Stimulated activated CD4-positive, alpha-beta T cell treated with anti-CD3 and anti-CD28 coated beads, Interleukin-12 subunit alpha, Interleukin-12 subunit beta, amount 100 ng/mL, for 24 hours (primary cell): ENCODE measurements at places on chromosomes 11 and 22.

- DNase-seq = peak; percentile 47
Observed at GRCh38 chr11:128471138-128471661, 116.2 kb downstream of the ETS1 start.

DNA sequence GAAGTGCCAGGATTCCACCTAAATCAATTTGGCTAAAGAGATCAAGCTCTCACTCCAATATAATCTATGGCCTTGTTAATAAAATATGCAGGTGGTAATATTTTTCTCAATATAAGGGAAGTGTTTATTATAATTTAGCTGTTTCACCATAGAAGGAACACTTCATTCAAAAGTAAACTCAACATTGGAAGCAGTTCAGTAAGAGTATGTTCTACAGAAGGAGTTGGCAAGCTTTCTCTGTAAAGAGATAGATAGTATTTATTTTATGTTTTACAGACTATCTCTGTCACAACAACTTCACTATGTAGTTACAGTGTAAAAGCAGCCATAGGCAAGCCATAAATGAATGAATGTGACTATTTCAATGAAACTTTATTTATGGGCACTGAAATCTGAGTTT is 313.6 kb upstream of the ANO3 start:
- no peak for DNase-seq

GRCh38 chr11:33542921-33543320 is 157.7 kb downstream of the C11orf91 start:
- DNase-seq = no peak

DNA sequence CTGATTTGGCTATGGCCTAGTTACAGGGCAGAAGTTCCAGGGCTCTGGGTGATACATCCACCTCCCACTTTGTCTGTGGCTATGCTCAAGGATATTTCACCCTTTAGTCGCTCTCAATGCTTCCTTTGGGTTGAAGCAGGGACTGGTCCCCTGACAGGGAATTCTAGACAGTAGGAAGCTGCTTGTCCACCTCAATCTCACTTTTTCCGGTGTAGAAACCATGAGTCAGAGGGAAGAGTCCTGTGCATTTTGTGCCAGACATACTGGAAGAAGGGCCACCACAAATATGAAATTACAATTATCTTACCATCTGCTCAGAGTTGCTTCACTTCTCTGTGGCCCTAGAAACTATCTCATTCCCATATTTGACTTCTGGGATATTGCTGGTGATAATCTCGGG is 413.7 kb upstream of the FAT3 start:
- DNase-seq = no peak

DNA sequence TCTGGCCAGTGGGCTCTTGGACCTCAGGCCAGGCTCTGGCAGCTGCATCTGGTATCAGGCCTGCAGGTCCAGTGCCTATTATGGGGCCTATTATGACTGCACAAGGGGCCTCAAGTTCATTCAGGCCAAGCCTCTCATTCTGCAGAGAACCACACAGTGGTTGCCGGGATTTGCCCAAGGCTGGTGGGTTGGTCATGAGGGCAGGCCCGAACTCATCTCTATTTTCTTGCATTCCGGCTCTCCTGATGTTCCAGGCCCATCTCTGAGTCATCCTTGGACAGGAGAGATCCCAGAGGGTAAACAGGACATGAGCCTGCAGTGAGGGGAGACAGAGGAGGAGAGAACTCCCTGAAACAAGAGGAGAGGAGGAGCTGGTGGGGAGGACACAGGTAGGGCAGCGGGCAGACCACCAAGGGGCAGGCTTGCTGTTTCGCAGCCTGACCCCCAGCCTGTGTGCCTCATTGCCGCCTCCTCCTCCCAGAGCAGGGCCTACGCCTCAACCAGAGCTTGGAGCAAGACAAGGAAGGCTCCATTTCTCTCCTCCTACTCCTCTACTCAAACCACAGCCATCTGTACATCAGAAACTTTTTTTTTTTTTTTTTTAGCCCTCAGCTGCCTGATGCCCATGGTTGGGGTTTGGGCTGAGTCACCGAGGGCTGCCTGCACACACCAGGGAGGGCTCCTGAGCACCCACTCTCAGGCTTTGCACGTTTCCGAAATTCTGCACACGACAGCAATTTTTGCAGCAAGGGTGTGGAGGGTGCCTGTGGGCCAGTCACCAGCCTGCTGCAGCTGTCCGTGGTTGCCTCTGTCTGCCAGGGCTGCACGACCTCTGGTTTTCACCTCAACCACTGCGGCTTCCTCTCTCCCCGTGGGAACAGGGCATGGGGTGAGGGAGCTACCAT is 12.7 kb upstream of the TREH start:
- peak; percentile 44 for DNase-seq

GRCh38 chr11:105070306-105070705 is 25.2 kb upstream of the CARD16 start:
- no peak for DNase-seq

DNA sequence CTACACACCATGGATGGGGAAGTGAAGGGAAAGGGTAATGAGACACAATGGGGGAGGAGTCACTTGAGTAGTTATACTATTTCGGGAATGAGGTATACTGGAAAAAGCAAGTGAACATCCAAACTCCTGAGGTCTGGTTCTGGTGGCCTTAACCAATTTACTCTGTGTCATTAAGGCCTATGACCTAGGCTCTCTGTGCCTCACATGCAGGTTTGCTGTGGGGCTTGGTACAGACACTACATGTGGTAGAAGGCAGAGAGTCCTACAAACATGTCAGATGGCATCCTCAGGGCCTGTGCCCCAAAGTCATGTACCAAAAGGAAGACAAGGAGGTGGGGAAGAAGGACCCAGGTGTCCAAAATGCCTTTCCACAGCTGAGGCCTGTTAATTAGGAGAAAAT is 98.9 kb downstream of the TRIM29 start:
- no peak for DNase-seq

- no peak for DNase-seq
Observed at GRCh38 chr11:38019072-38019775, 1421.2 kb upstream of the RAG2 start.

DNA sequence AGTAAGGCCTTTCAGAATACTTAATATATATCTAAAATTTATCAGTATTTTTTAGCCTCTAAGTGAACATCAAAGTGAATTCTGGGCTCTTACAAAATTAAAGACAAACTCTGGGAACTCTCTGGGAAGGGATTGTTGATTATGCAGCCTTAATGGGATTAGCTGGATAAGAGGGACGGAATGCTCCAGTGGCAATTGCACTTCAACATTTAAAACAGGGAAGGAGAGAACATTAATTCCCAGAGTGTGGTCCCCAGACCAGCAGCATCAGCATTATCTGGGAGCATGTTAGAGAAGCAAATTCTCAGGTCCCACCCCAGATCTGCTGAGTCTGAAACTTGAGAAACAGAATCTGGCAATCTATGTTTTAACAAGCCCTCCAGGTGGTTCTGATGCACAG is 46.5 kb downstream of the POLD3 start:
- no peak for DNase-seq

GRCh38 chr22:37775785-37776638 is 31.7 kb upstream of the GCAT start:
- no peak for DNase-seq

DNA sequence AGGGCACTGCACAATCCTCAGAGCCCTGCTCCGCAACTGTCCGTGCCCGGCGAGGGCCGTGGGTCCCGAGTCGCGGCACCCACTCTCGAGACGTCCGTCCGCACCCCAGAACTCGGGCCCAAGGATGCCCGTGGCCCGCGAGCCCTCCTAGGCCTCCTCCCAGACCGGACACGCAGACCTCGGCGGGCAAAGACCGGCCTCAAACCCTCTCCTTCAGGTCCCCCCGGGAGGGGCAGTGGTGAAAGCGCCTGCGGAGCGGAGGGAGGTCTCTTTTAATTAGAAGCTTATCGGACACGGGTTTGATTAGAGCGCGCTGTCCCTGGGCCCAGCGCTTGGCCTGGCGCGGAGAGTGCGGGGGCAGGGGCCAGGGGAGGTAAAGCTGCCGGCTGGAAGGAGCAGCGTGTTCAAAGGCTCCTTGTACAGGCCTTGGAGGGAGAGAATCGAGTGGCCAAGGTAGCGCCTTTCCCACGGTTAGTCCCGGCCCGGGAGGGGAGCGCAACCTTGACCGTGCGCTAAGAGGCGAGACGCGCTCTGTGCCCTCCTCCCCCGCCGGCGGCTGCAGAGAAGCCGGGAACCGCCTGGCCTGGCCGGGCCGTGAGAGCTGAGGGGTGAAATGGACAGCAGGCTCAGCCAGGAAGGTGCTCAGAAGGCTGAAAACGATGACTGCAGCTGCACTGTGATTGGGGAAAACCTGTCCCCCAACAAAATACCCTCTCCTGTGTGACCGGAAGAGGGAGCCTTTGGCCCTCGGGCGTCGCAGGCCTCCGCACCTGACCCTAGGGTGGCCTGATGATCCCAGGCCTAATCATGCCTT is 4.6 kb downstream of the WT1 start:
- no peak for DNase-seq

- DNase-seq = peak; percentile 47
Observed at GRCh38 chr22:36435516-36436415, 45.7 kb downstream of the TXN2 start.

GRCh38 chr22:49971232-49972162 is 10.9 kb downstream of the PIM3 start:
- peak; percentile 77 for DNase-seq

DNA sequence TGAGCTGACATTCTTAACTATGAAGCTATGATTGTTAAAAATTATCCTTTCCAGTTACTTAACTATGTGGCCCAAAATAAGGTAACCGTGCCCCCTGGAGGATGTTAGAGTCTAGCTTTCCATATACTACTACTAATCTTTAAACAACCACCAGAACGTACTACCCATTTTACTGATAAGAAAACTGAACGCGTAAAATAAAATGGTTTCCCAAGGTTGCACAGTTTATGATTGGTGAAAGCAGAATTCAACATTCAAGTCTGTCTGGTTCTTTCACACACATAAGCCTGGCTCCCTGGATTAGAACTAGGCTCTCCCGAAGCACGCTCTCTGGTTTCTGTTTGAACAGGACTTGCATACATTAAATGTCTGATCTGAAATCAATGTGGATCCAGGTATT is 437.8 kb upstream of the CCDC90B start:
- DNase-seq = no peak

DNA sequence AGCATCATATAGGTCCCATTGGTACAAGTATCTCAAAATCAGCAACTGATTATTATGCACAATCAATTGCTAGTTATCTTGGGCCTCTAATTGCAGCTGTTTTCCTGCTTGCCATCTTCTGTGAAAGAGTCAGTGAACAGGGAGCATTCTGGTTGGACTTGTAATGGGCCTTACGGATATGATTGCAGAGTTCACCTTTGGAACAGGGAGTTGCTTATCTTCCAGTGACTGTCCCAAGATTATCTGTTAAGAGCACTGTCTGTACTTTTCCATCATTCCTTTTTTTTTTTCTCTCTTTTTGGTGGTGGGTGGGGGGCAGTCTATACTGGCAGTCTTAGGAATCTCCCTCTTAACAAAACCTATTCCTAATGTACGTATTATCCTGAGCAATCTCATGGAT is 17.8 kb downstream of the OR8G5 start:
- no peak for DNase-seq

DNA sequence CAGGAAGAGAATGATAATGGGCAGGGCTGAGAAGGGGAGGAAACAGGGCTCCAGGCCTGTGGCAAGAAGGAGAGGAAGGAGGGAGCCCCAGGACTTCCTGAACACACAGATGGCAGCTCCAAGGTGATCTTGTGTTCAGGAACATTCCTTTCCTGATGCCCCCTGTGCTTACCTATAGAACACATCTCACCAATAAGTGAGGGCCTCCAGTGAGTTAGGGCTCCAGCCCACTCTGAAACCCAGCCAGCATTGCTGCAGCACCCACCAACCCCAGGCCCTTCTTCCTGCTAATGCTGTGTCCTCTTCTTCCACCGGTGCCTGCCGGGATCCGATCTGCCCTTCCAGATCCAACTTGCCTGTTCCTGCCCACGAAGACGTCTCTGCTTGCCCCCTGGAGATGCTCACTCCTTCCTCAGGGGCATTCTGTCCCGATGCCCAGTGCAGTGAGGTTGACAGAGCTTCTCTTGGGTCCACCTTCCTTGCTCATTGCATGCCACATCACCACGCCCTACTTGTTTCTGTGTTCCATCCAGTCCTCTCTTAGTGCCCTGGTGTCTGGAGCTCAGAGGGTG is 17.4 kb downstream of the ANKK1 start:
- no peak for DNase-seq

- no peak for DNase-seq
Observed at GRCh38 chr11:131597890-131598289, 227.5 kb downstream of the NTM start.

- DNase-seq = no peak
Observed at GRCh38 chr22:39382410-39382809, 17.2 kb upstream of the TAB1 start.

- DNase-seq = no peak
Observed at GRCh38 chr11:59212744-59213631, at the start of gene MPEG1. TSS of gene MPEG1 (minus strand) at chr11:59212927. CDS start at chr11:59212865, 62 bp downstream.

GRCh38 chr22:38236786-38237185 is 35.0 kb downstream of the MAFF start:
- DNase-seq = no peak

DNA sequence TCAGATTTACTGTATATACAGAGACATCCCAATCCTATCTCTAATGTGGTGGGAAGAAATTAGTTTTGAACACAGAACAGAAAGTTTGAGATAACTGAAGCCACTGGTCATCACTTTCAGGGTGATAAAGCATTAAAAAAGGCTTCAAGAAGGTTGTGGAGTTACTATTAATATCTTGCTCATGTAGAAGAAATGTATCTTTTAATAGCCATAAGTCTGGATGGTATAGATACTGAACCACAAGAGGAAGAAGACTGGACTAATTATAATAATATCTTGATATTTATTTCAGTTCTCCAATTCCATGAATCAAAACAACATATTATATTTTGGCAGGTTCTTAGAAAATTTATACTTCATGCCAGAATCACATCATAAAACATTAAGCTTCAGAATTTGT is 137.1 kb downstream of the TMEM135 start:
- DNase-seq = no peak

DNA sequence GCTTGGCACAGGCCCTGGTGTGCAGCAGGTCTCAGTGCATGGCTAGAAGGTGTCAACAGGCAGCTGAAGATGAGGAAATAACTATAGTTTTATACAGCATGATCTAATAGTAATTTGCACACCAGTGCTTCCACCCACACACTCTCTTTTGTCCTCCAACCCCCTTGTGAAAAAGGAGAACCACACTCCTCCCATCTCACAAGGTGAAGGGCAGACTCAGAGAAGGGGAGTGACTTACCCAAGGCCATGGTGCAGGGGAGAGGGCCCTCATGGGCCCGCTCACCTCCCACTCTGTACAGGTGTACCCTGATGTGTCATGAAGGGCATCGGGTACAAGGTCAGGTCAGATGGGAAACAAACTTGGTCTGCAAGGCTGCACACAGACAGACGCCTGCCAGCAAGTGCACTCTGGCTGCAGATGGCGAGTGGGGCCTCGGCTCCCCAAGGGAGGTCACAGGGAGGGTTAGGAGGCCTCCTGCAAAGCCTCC is 53.4 kb downstream of the DGCR2 start:
- no peak for DNase-seq
